Stimulated activated CD8-positive, alpha-beta memory T cell treated with anti-CD3 and anti-CD28 coated beads, Interleukin-15, amount 100 ng/mL, for 4 hours (primary cell): ENCODE measurements at places on chromosomes 4 and X.

DNA sequence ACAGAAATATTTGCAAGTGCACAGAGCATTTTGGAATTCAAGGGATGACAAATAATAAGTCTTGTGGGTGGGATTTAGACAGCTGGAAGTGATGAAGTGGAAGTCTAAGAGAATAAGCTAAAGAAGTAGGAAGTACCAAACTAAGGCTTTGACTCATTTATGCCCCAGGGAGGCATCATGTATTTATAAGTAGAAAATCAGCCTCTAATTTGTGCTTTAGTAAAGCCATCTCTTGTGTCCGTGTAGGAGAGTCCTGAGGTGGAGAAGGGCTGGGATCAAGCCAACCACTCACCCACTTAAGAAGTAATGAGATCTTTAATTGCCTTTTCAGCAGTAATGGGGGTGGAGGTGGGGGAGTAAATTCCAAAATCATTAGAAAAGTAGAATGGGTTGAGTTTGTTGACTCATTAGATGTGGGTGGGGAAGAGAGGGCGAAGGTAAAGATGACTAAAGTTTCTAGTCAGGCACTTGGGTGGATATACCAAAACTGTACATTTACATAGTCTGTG is 356.7 kb downstream of the STIM2 start:
- no peak for DNase-seq

DNA sequence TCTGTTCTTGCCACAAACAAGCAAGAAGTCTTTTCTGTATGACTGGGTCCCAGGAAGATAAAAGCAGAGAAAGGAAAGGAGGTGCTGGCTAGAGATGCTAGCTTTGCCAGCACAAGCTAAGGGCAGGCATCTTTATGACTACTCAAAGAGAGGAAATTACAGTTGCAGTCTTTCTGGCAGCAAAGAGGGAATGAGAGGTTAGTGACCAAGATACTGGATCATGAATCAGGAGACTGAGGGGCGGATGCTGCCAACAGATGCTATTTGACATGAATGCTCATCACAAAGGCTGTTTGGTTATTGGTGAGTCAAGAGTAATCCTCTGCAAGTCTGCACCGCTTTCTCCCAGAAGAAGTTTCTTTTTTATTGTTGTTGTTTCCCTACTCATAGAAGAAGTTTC is 5.5 kb upstream of the XIAP start:
- no peak for DNase-seq

DNA sequence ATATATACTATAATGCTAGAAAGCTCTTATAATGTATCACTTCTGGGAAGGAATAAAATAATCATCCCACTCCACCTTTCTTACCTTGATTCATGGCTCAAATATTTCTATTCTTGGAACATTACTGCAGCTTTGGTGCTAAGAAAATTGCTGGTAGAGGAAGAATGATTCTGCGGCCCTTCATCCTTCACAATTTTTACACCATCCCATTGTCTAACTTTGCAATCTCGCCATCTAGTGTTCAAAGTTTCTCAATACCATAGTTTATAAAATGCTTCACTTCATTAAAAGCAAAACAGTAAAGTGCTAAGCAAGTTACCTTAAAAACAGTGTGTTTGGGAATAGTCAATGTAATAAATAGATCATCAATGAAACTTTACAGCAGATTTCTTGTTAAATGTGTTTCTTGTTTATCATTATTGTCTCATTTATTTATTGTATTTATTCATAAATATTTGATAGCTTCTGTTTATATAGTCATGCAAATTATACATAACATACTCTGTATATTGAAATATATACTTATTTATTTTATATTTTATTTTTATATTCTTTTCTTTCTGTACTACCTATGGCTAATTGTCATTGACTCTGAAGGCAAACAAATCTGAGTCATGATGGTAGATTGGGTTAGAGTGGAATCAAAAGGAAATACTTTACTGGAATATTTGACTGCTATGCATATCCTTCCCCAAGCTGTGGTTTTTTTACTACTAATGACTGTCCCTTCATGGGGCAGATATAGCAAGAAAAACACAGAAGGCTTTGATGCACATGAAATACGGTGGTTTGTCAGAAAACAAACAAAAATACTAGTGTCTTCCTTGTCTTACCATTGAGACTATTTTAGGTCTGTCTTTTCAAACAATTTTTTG is 390.7 kb downstream of the MAPK10 start:
- no peak for DNase-seq

- no peak for DNase-seq
Measured at GRCh38 chrX:20015945-20016615, 25.2 kb upstream of the BCLAF3 start.

DNA sequence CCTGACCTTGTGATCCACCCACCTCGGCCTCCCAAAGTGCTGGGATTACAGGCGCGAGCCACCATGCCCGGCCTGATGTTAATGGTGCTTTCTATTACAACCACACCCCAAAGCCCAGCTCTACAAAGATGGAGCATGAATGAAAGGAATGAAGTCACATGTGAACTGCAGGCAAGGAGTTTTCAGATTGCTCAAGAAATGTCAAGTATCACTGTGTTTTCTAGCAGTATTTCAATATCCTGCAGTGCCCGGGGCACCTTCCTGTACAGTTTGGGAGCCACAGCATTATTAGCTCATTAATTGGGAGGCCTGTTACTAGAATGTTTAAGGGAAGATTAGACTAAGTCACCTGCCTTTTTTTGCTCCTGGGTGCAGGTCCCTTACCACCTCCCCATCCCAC is 40.1 kb downstream of the PRIMPOL start:
- DNase-seq: no peak

GRCh38 chr4:80386281-80386886 is 50.9 kb downstream of the CFAP299 start:
- DNase-seq: no peak

DNA sequence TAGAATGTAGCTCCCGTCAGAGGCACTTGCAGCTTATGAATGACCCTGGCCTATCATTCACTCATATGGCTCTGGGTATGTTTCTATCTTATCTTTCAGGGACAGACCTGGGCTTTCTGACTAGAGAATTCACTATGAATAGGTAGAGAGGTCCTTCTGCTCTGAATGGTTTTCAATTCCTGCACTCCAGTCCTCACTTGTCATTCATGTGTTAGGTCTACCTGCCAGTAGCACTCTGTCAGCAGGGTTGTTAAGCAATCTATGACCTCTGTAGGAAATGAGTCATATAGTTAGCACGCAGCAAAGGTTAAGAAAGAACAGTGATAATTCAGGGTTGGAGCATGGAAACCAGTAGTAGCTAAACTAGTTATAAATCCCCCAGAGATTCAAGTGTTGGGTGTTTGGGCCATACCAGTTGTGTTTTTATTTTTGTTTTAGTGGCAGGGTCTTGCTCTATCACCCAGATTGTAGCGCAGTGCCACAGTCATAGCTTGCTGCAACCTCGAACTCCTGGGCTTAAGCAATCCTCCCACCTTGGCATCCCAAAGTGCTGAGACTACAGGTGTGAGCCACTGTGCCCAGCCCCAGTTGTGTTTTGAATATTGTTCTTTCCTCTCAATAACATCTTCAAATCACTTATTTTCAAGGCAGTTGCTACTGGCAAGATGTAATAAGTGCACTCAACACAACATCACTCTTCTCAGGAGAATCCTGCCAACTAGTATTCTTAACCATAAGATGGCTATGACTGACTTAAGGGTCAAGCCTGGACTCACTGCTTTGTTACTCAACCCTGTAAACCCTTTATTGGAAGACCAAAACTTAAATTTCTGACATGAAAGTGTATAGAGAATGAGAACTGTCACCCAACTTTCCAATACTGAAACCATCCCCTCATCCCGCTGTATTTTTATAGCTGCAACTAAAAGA is 25.1 kb downstream of the ARL13A start:
- no peak for DNase-seq

DNA sequence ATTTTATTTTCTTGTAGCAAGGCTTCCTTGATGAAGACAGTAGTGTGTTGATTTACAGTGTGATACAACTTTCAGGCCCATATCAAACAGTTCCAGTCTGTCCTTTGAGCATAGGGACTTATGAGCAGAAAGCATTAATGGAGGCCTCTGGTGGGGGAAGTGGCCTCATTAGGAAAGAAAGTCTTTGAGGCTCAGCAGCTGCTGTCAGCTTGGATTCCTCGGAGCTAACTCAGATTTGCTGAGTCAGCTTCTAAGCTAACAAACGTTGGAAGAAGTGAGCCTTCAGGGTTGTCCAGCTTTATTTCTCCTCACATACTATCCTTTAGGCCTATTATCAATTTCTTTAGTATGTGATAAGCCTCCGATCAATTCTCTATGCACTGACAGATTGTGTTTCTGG is 15.8 kb upstream of the SFRP2 start:
- no peak for DNase-seq
